ENCODE measurements at places on chromosomes 16 and 17.

- no peak for DNase-seq
Observed at GRCh38 chr16:29926711-29927052, 656 bp upstream of the KCTD13 start.

- no peak for DNase-seq
Observed at GRCh38 chr17:82696916-82697807, 1.3 kb downstream of the RAB40B start.

DNA sequence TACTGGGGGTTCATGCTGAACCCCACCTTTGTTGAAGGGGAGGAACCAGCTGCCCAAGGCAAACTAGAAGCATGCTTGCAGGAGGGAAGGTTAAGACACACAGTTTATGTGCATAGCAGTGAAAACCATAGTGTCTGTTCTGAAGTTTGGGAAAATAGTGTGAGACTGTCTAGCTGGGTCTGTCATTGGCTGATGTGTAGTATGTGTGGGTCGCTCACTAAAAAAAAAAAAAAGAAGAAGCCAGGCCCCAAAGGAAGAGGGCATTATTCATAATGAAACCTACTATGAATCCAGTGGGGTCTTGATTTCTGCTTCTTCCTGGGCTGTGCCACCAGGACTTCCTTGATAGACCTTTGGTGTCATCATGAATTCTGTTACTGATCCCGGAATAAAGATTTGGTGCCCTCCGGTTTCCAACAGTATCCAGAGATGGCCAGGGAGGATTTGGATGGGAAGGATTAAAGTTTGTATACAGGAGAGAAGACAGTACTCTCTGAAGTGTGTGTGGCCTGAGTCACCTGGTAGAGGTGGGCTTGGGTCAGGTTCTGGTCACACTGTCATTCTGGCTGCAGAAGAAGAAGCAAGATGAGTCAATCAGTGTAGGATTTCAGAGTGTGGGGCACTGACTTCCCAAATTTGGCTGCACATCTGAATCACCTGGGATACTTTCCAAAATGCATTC lies 220.3 kb downstream of the PRKCA start:
- DNase-seq, result no peak

GRCh38 chr17:19877364-19877945 lies 9.7 kb upstream of the ULK2 start:
- no peak for DNase-seq

DNA sequence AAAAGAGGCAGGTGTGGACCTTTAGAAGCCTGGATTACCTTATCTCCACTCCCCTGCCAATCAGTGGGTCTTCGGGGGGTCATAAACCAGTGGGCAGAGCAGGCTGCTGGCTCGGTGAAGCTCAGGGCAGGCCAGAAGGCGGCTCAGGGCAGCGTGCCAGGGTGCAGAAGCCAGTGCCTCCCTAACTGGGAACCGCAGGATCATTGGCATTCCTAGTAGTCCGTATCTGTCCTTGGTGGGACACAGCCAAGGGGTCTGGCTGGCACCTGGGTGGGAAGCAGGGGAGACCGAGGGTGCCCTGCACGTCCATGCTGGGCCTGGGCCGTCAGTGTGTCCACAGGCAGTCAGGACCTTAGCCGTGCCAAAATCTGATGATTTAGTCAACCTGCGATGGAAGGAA lies 76.8 kb downstream of the SEC14L1 start:
- DNase-seq, result no peak

DNA sequence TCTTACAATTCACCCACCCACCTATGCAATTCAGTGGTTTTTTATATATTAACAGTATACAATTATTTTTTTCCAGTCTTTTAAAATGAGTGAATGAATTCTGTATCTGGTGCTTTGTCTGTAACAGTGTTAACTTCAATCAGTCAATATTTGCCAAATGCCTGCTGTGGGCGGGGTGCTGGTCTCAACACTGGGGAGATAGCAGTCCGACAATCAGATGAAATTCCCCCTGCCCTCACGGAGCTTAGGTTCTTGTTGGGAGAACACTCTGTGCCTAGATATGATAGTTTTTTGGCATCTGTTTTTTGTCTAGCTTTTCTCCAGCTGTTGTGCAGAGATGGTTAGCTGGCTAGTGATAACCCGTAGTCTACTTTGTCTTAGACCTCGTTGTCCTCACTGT lies 201.1 kb downstream of the SNX29 start:
- no peak for DNase-seq

DNA sequence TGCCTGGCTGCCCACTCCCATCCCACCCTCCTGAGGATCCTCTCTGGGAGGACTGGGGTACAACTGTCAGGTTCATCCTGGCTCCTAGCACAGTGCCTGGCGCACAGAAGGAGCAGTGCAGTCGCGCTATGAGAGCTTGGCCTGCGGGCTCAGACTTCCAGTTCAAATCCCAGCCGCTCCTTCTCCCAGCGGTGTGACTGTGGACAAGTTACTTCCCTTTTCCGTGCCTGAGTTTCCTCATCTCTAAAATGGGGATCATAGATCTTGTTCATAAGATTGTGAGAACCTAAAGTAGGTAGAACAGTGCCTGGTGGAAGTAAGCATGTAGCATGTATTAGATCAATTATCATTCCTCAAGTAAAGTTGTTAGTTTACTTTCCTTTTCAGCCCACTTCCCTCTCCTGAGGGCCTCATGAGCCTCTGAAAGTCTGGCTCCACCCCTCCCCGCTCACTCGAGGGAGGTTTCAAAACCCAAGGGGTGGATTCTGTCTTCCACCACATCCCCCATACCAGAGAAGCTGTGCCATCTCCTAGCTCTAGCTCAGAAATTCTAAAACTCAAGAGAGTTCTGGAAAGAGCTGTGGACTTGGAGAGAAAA lies 19.9 kb upstream of the COL1A1 start:
- DNase-seq, result peak; percentile 81

DNA sequence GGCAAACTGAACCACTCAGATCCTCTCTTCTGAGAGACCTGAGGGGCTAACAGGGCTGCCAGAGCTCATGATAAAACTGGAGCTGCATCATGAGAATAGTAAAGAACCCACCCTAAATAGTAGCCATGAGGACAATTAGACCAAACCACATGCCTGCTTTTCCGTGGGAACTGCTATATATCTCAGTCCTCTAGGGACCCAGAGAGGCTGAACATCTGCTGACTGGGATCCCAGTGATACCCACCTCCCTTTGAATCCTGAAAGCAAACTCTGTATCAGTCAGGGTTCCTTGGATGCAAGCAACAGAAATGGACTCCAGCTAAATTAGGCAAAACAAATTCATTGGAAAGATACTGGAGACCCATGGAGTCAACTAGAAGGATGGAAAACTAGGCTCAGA lies 6.5 kb downstream of the MT1X start:
- DNase-seq, result peak; percentile 26

DNA sequence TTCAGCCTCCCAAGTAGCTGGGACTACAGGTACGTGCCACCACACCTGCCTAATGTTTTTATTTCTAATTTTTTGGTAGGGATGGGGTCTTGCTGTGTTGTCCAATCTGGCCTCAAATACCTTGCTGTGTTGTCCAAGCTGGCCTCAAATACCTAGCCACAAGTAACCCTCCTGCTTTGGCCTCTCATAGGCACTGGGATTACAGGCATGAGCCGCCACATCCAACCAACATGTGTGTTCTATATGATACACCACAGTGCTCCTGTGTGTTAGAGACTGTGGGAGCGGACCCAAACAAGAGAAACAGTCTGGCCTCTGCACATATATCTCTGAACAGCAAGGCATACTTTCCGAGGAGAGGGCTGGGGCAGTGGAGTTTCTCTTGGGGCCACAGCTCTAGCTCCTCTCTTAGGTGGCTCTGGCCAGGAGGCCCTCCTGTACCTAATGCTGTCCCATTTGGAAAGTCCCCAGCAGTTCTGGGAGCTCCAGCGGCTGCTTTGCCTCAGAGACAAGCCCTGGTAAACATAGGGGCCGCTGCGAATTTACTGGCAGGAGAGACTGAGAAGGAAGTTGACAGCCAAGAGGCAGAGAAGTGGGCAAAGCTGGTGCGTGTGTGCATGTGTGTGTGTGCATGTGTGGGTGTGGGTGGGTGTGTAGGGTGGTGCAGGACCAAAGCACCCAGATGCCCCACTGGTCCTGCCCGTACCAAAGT lies 95.0 kb downstream of the RAB11FIP4 start:
- DNase-seq, result no peak

DNA sequence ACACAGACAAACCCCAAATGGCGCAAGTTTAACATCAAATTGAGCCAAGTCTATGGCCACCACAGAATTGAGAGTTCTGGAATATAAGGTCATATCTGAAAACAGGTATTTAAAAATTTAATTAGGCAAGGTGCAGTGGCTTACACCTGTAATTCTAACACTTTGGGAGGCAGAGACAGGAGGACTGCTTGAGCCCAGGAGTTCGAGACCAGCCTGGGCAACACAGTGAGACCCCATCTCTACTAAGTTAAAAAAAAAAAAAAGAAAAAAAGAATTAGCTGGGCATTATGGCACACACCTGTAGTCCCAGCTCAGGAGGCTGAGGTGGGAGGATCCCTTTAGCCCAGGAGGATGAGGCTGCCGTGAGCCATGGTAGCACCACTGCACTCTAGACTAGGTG lies 19.1 kb downstream of the NFE2L1 start:
- no peak for DNase-seq

- DNase-seq, result no peak
Observed at GRCh38 chr16:78116946-78117345, 17.5 kb downstream of the WWOX start.

DNA sequence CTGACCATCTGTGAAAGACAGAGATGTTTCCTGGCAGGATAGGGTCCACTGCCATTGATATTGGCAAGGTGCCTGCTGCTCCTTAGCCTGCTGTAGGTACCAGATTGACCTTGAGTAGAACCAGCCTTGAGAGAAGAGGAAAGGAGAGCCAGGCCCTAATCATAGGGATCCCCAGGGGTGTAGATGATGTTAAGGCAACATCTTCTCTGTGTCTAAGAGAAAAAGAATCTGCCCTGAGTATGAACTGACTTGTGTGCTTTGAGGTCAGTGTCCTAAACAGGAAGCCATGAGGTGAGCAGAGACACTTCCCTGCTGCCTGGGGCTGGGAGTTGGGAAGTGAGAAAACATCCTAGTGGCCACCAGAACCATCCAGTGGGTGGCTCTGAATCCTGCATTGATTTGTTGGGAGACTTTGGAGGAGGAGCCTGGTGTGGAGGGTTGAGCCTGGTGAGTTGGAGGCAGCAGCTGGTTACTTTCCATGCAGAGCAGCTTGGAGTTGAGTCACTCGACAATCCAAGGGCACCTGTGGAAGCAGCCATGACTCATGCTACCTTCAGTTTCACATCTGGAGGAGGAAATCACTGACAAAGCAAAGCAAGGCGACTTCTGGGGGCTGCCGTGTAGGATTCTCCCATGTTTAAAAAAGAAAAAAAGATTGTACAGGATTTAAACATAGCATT lies 47.8 kb downstream of the BMERB1 start:
- DNase-seq, result peak; percentile 7

DNA sequence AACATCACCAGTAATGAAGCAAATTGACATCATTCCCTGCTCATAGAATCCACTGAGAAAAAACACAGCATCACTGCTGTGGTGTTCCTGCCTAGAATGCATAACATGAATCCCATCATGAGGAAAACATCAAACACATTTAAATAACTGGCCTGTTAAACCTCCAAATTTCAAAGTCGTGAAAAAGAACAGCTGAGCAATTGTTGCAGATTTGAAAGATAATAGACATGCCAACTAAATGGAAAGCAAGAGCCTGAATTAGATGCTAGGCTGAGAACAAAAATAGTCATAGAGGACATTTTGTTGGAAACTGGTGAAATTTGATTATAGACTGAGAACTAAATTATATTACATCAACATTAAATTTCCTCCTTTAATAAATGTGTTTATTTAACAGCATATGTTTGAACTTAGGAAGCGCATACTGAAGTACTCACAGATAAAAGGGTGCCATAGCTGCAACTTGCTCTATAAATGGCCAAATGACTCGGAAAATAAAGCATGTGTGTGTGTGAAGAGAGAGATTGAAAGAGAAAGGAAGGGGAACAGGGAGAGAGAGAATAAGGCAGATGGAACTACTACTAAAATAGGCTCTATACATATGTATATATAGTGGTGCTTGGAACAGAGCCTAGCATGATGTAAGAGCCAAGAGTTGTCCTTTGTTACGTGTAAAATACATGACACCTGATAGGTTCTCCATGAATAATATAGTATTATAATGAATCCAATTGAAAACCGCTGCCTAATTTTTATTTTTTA lies 305.0 kb upstream of the MON1B start:
- DNase-seq, result no peak

DNA sequence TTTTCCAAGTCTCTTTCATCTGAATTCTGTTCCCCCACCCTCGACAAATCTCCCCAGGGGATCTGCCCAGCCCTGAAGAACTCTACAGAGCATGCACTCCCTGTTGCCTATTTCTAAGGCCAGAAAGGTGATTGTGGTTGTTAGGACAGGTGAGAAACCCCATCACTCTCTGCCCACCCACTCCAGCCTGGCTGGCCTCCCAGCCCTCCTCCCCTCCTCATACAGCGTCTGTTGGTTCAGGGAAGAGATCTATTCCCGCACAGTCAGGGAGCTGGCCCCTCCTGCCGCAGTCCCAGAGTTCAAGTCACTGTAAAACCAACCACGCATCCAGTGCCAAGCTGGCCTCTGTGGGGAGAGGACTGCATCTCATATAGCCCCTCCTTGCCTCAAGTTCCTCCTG lies 98.7 kb downstream of the KCNJ12 start:
- no peak for DNase-seq

- no peak for DNase-seq
Observed at GRCh38 chr17:34822007-34822739, 139.1 kb downstream of the CCT6B start.

DNA sequence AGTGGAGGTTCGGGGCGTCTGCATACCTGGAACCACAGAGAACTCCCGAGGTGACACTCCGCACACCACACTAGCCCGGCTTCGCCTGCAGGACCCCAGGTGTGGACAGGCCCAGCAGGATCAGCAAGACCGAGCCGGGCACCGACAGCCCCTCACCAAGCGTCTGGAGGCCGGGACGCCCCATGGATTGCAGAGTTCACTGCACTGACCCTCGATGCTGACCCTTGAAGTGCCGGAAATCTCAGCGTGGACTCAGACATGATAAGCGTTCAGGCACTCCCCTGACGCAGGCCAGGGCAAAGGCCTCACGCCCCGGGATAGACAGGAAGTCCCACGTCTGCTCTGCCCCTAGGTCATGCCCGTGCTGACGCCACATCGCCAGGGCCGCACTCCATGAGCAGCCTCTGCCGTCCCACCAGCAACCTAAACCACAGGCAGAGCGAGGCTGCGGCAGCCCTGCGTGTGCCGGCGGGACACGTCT lies 26.0 kb downstream of the ACSF3 start:
- no peak for DNase-seq
